Psoas muscle (tissue), 8 donors: ENCODE measurements at places on chromosomes 1 and 21. TPM values are rescaled to one million over a fixed set of nuclear protein-coding genes. Genes with fewer than 3 reads are reported as not detected.

MFAP2 gene
- 1.5 TPM for total RNA-seq

NEGR1 gene
- total RNA-seq: 10.2 TPM

GRCh38 chr21:29231756-29232529 is 66.8 kb upstream of the BACH1 start:
- H3K4me1 ChIP-seq: no peaks in the 10 kb centered on the region
- no peak overlapping the region for H3K27ac ChIP-seq
- H3K36me3 ChIP-seq: no peaks in the 10 kb centered on the region
- no peaks in the 10 kb centered on the region for H3K27me3 ChIP-seq
- H3K4me3 ChIP-seq: no peak overlapping the region
- DNase-seq: no peak

DNA sequence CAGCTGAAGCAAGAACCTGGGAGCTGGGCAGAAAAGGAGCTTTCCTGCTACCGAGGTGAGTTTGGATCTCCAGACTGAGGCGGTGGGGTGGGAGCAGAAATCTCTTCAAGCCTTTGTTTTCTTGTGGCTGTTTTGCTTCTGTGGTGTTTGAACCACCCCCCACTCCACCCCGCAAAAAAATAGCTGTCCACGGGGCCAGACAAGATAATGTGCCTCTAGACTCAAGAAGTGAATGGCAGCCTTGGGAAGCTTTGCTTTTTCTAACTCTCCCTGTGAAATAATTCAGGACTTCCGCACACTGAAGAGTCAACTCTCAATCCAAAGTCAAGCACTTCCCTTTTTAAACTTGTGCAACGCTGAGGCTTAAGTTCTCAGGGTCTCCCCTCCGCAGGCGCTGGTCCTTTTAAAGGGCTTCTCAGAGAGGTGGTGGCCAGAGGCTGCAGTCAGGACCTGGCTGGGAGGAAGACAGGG is 159.6 kb upstream of the COA6 start:
- H3K4me1 ChIP-seq: no peaks in the 10 kb centered on the region
- H3K27ac ChIP-seq: no peak overlapping the region
- no peak for DNase-seq
- H3K27me3 ChIP-seq: peaks cover 15% of the 10 kb centered on the region
- no peaks in the 10 kb centered on the region for H3K36me3 ChIP-seq
- peak overlapping the region; percentile 58 for H3K4me3 ChIP-seq
